Activated CD4-positive, alpha-beta memory T cell treated with anti-CD3 and anti-CD28 coated beads, Interleukin-2, amount 10 ng/mL, durations not matched to agents 7 days and 5 days (primary cell): ENCODE measurements at places on chromosomes 3 and 15.

DNA sequence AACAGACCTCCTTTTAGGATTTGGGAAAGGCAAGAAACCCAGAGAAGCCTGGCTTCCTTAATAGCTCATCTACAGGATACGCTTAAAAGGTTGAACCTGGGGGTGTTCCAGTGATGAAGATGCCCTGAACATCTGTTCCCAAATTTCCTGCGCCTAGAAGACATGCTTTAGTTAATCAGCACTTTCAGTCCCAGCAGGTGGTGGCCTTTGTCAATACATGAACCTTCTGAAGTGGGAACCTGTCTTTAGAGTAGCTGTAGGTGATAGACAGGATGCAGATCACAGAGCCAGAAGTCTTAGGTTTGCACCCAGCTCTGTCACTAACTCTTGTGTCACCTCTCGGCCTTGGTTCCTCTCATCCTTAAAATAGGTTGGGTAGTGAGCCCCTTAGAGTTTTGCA is 149.7 kb upstream of the SYNPR start:
- no peak for DNase-seq

- DNase-seq = no peak
Observed at GRCh38 chr3:153980252-153980590, 141.0 kb upstream of the ARHGEF26 start.

GRCh38 chr3:34238407-34238806 is 440.0 kb downstream of the PDCD6IP start:
- DNase-seq = no peak

DNA sequence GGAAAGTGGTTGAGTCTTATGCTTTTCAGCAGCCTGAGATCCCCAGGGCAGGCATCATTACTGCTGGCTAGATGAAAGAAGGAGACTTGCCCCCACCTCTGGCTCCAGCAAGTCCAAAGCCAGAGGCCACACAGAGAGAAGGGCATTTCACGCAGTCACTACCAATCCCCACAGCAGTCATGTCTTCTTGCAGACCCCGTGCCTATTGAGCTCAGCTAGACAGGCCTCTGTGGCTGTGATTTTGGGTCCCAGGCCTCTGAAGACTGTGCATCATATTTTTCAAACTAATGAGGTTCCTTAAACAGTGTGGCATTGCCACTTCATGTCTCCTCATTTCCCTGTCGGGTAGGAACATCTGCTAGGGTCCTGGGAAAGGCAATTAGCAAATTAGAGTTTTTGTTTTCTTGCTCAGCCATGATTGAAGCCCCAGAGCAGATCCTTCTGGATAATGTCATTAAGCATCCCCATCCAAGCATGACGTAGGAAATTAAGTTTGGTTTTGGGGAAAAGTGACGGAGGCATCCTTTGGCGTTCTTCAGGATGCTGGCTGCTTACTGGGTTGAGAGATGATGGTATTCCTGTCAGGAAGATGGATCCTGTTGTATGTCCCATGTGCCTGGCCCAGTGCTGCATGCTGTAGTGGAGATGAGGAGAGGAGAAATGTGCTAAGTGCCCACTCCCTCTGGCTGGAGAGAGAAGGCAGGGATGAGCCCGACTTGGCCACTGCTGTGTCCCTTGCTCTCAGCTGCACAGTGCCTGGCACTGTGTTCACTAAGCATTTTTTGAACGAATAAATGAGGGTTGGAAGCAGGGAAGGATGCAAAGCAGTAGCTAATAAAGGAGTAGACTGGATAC is 7.0 kb downstream of the SPSB4 start:
- no peak for DNase-seq

GRCh38 chr3:112362221-112362620 is 29.3 kb downstream of the CD200 start:
- DNase-seq = no peak

- peak; percentile 8 for DNase-seq
Observed at GRCh38 chr3:134623615-134624245, 27.1 kb downstream of the KY start.
